ENCODE measurements at places on chromosomes 7 and 10. TPM values are rescaled to one million over a fixed set of nuclear protein-coding genes. Genes with fewer than 3 reads are reported as not detected.

- DNase-seq = no peak
Observed at GRCh38 chr7:81244224-81244623, 325.4 kb upstream of the SEMA3C start.

DNA sequence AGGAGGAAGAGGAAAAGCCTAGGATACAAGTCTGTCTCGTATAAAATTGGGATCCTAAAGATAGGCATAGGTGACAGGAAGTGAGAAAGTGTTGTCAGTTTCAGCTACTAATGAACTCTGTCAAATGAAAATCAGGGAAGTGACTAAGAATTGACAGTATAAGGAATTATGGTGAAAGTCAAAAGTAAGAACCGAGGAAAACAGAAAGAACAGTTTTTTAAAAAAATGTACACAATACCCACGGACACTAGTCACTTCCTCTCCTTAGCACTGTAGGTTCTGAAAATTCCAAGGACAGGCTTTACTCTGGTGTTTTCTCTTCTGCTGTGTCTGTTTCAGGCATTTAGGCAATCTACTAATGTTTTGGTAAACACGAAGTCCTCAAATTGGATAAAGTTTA lies 42.3 kb downstream of the ATAD1 start:
- DNase-seq = no peak

DNA sequence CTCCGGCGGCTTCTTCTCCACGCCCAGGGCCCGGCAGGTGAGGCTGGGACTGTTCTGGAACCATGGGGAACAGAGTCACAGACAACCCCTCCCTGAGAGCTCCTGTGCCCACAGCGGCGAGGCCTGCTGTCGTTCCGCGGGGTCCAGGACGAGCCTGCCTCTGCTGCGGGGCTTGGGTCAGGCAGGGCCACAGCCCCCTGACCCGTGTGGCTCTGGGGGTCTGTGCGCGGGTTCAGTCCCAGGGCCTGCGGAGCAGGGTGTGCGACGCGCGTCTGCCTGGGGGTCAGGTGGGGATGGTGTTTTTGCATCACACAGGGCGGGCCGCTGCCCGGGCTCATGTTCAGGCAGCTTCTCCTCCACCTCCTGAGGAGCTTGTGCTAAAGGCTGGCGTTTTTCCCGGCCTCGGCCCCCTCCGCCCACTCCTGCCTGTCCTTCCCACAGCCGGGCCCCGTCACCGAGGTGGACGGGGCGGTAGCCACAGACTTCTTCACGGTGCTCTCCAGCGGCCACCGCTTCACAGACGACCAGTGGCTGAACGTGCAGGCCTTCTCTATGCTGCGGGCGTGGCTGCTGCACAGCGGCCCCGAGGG lies 8.4 kb downstream of the AP5Z1 start:
- no peak for DNase-seq

GRCh38 chr10:104809288-104810090 lies 168.4 kb downstream of the SORCS3 start:
- no peak for DNase-seq

DNA sequence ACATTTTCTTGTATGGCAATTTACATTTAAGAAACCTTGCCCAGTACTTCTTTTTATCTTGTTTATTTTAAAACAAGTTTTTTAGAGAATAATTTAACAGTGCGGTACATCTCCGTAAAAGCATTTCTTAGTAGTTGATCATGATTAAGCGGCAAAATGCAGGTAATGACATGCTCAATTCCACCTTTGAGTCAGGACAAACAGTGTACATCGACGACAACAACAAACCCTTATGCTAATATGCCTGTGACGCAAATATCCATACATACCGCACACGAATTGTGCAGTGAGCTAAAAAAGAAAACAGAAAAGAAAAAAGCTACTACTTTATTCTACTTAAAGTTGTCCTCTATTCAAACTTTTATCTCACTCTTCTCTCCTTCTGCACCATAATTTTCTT lies 1.9 kb downstream of the MAGI2 start:
- DNase-seq = no peak

DNA sequence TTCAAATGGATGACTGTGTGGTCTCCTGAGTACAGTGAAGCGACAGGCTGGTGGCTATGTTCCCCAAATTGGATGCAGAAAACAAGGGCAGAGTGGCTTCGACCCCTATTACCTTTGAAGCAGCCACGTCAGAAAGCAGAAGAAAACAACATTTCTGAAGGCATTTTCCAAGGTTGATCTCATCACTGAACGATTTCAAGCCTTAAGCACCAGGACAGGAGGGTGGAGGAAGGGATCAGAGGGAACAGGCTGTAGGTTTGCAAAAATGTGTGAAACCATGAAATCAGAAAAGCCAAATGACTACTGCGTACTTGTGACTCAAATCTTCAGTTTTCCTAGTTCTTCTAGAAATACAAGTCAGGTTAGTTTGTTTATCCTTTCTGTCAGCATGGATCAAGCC lies 181.0 kb upstream of the TMEM106B start:
- DNase-seq = no peak

Gene NEUROD6
- total RNA-seq = not detected

DNA sequence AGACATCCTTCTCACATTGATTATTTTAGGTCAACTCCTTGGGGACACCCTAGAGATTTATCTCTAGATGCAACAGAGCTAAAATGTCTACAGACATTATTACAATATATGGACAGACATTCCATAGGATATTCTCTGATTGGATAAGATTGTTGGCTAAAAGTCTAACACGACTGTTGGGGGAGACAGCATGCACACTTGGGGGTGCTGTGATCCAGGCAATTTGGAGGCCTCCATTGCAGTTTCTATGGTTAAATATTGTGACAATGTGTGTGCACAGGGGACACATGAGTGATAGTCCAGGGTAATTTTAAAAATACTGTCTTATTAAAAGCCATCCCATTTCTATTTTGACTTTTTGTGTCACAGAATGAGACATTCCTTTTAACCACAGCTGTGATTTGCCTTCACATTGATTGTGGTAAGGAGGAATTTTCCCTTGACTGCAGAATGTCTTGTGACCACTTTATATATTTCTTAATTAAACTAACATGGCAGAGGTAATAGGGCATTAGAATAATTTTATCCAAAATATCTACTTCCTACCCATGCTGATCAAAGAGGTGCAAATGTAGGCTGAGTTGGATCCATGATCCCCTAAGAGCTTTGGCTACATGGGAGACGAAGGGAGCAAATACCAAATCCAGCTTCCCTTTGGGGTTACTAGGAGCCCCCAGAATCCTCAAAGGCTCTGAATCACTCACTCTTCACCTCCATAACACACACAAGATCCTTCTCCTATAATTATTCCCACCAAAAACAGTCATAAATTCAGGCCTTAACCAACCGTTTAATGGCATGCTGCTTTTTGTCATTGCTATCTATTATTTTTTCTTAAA lies 7.3 kb downstream of the TFPI2 start:
- DNase-seq = no peak

Gene TET1
- 1.2 TPM for total RNA-seq

GRCh38 chr7:96244244-96244991 lies 77.5 kb downstream of the SLC25A13 start:
- DNase-seq = no peak

Gene C10orf143
- 2.5 TPM for total RNA-seq

- no peak for DNase-seq
Observed at GRCh38 chr10:60652628-60653027, 125.7 kb upstream of the CDK1 start.

GRCh38 chr7:83072576-83073517 lies 89.8 kb downstream of the PCLO start:
- DNase-seq = no peak

DNA sequence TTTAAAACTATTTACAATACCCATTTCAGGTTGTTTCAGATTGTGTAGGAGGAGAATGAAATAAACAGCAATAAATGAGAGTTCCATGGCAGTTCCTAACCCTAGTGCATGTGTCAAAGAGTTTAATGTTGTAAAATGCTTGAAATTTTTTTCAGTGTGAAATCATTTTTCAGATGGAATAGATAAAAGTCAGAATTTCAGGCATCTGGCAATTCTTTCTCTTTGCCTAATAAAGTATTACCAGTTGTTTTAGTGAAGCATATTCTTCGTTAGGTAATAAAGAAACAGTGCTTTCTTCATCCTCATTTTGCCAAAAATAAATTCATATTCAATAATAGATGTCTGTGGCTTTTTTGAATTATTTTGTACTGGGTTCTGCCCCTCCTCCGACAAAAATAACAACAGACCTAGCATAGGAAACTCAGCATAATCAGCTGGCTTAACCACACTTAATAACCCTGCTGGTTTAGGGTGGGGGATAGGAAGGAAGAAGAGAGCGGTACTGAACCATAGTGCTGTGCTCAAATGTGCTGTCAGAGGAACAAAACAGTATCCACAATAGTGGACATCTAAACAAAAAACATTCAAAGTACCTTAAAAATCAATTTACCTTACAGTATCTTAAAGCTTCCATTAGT lies 39.1 kb downstream of the MINDY3 start:
- DNase-seq = no peak
